ENCODE measurements at places on chromosomes 13 and 19.

- no peak for DNase-seq
Observed at GRCh38 chr19:54189145-54189734, at the start of gene MBOAT7. Gene MBOAT7 (minus strand): TSS chr19:54189580. CDS start chr19:54188508, 1,072 bp downstream.

DNA sequence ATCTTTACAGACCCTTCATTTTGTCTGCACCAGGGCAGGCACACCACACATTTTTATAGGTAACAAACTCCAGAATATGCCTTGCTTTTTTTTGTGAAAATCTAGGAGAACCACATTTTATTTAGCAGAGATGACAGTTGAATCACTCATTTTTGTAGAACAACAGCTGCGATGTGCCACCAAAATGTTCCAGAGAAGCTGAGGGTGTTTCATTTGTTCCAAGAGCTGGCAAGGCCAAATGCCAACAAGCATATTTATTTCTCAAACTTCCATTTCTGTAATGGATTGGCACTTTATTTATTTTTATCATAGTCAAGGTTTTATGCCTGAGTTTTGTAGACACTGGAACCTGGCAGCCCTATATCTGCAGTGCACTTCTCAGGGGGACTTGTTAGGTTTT, 10.4 kb downstream of the OLFM4 start:
- DNase-seq, result no peak

GRCh38 chr19:16345457-16345856, 20.8 kb downstream of the KLF2 start:
- DNase-seq, result no peak

- no peak for DNase-seq
Observed at GRCh38 chr13:110910013-110910890, 4.6 kb downstream of the ANKRD10 start.

GRCh38 chr19:38361633-38362075, 12.7 kb upstream of the PSMD8 start:
- DNase-seq, result peak; percentile 22

- DNase-seq, result no peak
Observed at GRCh38 chr19:19459073-19459472, 53.6 kb downstream of the GATAD2A start.

DNA sequence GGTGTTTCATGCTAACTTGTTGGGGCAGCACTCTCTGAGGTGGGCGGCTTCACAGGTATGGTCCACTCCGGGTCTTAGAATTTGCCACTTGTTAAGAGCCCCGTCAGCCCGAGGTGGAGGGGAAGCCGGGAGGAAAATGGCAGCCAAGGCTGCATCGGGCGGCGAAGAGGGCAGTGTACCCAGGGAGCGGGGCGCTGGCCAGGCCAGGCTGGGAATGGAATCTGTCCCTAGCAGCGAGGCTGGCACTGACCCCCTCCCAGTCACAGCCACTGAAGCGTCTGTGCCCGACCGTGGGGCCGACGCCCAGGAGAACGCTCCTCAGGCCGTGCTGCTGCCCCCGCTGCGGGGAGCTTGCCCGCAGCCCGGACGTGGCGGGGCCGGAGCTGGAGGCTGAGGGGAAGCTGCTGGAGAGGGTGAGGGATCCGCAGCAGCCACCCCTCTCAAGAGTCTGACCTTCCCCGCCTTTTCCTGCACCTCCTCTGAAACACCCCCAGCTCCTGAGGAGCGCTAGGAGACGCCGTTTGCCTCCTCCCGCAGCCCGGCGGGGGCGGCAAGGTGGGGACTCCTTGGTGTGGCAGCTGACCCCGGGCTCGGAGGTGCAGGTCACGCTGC, 313.8 kb upstream of the SPRY2 start:
- no peak for DNase-seq

GRCh38 chr13:50529154-50529882, 314.2 kb downstream of the DLEU7 start:
- peak; percentile 71 for DNase-seq

DNA sequence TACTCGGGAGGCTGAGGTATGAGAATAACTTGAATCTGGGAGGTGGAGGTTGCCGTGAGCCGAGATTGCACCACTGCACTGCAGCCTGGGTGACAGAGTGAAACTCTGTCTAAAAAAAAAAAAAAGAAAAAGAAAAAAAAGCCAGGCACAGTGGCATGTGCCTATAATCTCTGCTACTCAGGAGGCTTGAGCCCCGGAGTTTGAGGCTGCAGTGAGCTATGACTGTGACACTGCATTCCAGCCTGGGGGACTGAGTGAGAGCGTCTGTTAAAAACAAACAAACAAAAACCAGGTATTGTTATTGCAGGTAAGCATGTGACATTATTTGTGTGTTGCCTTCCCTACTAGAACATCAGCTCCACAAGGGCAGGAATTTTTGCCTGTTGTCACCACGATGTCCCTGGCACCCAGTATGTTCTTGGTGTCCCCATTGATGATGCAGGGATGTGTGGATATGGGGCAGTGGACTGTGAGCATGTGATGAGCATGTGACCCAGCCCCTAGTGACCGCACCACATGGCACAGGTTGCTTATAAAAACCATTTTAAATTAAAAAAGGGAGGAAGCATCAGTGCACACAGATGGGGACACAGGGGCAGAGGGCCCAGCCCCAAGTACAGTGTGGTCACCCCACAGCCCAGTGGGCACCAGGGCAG, 1.6 kb upstream of the KANK2 start:
- DNase-seq, result no peak

DNA sequence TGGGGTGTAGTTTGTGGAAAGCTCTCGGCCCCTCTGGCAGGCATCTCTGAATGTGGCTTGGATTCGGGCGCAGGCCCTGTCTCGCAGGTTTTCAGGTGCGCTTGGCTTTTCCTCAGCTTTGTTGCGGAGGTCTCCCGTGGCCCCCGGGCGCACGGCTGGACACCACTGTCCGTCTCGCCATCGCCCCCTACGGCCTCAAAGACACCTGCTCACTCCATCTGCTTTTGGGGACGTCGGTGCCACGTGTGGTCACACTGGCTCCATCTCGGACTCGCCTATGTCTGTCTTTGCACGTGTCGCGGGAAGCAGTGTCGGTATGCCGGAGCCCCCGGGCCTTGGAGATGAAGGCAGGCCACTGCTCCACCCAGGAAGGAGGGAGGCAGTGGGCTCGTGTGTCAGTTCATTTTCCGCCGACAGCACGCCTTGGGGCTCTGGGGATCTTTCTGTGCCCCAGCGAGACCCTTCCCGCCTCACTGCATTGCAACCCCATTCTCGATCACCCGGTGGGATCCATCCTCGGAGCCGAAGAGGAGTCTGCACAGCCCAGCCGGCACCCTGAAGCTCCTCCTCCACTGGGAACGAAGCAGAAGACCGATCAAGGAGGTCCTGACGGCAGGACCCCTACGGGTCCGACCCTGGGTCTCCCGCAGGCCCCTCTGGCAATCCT, 42.1 kb downstream of the ZNF146 start:
- no peak for DNase-seq

DNA sequence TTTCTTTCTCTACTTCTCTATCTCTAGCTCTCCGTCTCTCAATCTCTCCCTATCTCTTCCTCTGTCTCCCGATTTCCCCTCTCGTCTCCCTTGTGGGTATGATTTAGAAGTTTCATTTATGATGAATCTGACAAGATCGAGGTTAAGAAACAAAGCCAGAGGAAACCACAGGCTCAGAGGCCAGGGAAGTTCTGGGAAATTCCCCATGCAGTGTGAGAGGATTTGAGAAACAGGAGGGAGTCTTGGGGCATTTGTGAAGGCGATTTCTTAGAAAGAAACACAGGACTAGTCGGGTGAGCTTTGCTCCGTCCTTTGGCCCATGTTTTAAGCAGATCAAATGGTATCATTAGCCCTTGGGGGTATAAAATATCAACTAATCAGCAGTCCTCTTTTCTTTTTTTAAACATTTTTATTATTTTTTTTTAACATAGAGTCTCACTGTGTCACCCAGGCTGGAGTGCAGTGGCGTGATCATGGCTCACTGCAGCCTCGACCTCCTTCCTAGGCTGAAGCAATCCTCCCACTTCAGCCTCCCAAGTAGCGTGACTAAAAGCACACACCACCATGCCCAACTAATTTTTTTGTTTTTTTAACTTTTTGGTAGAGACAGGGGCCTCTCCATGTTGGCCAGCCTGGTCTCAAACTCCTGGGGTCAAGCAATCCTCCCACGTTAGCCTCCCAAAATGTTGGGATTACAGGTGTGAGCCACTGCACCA, 25.8 kb downstream of the TNFSF9 start:
- no peak for DNase-seq

DNA sequence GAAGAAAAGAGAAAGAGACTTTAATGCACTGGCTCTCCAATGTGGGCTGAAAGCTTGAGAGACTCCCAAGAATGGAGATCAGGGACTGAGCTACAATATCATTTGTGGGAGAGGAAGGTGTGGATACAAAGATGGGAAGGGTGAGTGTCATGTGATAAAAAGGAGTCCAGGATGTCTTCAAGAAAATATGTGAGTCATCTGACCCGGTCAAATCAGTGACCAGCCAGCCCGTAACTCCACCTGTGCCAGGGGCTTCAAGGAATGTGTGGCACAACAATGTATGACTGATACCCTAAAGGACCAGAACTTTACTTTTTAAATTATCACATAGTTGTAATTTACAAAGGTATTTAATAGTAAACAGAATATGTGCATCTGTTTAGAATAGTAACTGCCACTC, 97.2 kb downstream of the DOCK9 start:
- no peak for DNase-seq

DNA sequence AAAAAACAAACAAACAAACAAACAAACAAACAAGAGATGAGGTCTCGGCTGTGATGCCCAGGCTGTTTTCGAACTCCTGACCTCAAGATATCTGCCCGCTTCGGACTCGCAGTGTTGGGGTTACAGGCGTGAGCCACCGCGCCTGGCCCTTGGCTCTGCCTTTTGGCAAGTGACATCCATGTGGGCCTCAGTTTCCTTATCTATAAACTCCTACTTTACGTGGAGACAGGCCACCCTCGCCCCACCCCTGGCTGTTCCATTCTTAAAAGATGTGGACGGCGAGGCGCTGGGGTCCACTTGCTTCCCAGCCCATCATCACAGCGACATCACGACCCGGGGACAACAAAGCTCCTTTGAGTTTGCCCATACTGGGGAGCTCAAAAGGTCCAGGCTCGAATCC, 1.7 kb downstream of the TSSK6 start:
- DNase-seq, result no peak

DNA sequence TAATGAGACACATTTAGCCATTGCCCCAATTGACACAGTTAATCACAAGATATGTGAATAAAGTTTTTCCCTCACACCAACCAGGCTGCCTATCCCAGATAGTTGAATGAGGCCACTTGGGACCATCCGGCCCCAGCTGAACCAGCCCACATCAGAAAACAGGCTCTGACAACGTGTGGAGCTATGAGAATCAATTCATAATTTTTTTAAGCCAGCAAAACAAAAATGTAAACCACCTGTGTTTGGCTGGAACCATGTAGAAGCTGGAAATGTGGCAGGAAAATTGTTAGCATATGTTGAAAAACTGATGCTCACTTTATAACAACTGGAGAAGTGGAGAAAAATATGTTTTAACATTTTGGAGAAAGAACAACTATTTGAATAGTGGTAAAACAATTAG, 1161.3 kb downstream of the SLITRK1 start:
- DNase-seq, result no peak

GRCh38 chr19:29323021-29323430, 110.1 kb upstream of the UQCRFS1 start:
- no peak for DNase-seq

DNA sequence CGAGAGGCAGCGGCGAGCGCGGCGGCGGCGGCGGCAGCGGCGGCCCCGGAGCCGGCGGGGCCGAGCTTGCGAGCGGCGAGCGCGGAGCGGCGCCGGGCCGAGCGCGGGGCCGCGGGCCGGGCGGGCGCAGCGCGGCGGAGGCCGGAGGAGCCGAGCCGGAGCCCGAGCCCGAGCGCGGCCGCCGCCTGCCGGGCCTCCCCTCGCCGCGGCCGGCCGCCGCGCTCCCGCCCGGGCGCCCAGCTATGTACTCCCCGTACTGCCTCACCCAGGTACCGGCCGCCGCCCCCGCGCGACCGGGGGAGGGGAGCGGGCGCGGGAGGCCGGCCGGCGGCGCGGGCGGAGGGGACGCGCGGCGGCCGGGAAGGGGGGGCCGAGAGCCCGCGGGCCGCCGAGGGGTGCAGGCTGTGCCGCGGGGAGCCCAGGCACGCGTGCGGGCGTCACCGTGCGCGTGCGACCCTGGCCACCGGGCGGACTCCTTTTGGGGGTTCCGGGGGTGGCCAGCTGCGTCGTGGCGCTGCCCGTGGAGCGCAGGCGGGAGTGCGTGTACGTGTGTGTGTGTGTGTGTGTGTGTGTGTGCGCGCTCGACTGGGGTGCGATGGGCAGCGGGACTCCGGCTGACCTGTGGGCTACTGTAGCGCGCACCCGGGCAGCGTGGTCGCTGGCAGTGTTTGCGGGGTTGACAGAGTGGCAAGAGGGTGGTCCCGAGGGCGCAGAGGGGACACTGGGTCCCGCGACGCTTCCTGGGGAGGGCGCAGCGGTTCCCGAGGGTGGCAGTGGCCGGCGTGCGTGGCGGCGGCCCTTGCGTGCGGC, 526 bp downstream of the NFIX start:
- peak; percentile 24 for DNase-seq

GRCh38 chr19:48395170-48395455, 1.6 kb downstream of the GRIN2D start:
- no peak for DNase-seq

DNA sequence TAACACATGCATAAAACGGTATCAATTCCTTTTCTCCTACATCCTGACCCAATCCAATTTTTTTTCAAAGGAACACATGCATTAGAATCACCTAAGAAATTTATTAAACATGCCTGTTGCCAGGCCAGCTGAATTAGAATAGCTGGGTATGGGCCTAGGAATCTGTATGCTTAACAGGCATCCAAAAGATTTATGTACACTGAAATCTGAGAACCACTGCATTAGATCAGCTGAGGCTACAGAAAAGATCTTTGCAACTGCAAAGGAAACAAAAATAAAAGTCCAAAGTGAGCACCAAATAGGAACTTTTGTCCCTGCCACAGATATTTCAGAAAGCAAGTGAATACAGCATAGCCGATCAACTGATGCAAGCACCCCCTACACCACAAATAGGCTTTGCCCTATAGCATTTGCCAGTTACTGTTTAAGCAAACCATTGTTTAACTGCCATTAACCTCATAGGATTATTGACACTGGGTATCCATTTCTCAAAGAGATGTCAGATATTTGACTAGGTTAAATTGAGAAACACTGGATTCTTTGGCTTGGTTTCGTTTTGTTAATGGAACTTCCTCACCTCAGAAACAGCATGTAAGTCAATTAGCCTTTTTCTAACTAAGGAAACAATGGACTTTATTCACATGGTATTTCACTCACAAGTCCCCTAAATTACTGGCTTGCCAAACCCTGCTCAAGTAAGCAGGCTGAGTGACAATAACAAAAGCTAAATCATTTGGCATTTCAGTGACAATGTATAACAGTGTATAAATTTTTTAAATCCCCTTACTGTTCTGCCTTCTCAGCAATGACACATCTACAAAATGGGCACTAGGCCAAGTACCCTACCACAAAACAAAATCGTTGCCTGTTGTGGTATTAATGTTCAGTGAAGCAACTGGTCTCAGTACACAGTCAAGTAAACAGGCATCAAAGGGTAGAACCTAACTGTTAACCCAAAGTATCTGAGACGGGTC, 67.8 kb downstream of the SUCLA2 start:
- DNase-seq, result no peak

Data from tibial nerve (tissue), 4 donors.